ENCODE measurements at places on chromosomes 6 and 20.
A peak's percentile ranks its signal among the peaks of the same experiment; 100 is the strongest.

DNA sequence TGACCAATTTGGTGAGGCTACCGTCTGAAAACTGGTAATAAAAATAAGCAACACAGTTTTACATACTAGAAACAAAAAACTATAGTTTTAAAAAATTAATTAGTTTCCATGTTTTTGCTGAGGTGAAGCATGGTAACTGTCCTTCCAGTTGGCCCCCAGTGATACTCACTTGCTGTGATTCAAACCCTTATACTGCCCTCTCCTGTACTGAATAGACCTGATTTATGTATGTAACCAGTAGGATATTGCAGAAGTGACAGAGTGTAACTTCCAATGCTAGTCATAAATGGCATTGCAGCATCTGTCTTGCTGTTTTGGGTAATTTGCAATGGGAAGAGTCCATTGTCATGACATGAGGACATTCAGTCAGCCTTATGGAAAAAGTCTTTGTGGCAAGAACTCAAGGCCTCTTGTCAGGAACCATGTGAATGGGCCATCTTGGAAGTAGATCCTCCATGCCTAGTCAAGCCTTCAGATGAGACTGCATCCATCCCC, 8.9 kb upstream of the CHD6 start:
- H3K27me3 ChIP-seq = no peaks in the 10 kb centered on the region
- H3K27ac ChIP-seq = no peak overlapping the region
- H3K4me1 ChIP-seq = no peaks in the 10 kb centered on the region
- H3K4me3 ChIP-seq = no peak overlapping the region

DNA sequence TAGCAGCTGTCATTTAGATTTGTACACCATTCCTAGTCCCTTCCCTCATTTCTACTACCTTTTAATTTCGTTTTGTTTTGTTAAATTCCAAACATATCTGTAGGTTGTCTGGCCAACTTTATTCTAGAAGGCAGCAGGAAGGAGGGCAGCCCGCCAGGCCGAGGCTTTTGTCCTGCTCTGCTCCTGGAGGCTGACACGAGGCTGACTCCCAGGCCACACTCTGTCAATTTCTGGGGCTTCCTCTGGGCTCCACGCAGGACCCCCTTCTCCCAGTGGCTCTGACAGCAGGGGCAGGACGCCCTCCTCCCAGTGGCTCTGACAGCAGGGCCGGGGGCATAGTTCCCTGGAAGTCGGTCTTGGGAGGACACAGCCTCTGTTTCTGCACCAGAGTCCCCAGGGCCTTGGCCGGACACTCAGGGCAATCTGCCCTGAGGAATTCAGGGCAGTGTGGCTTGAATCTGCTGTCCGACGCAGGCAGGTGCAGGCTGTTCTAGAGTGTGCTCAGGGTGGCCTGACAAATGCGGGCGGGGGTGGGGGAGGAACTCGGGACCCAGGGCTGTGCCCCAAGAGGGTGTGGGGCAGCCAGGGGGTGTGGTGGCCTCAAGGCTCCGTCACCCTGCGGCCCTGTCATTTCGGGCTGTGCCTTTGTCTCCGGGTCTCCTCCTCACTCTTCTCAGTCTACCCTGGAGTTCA, 11.8 kb downstream of the SMOC2 start:
- H3K27me3 ChIP-seq = no peaks in the 10 kb centered on the region
- no peak for DNase-seq
- no peak overlapping the region for H3K4me3 ChIP-seq

DNA sequence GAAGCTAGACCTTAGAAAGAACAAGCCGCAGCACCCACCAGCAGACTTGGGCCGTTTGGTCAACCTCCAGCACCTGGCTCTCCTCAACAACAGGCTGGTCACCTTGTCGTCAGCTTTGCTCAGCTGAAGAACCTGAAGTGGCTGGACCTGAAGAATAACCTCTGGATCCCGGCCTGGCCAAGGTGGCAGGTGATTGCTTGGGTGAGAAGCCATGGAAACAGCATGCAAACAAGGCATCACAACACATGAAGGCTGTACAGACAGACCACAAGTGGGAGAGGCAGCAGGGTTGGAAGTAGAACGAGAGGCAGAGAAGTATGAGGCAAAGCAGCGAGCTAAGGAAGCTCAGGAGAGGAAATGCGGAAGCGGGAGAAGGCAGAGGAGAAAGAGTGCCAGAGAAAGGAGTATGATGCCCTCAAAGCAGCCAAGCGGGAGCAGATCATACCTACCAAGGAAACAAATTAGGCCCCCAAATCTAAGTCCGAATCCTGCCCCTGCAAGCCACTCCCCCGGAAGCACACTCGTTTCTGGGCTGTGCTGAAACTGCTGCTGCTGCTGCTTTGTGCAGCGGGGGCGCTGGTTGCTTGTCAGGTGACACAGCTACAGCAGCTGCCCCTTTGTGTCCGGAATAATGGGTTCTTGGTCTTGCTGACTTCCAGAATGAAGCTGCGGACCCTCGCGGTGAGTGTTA, 121.6 kb upstream of the LGSN start:
- no peaks in the 10 kb centered on the region for H3K4me1 ChIP-seq
- no peak overlapping the region for H3K27ac ChIP-seq
- no peaks in the 10 kb centered on the region for H3K36me3 ChIP-seq
- H3K27me3 ChIP-seq = no peaks in the 10 kb centered on the region
- no peak overlapping the region for H3K4me3 ChIP-seq
- DNase-seq = no peak

GRCh38 chr20:63822276-63822696, 8.8 kb downstream of the ZBTB46 start:
- H3K27ac ChIP-seq = no peak overlapping the region
- H3K27me3 ChIP-seq = peaks cover 18% of the 10 kb centered on the region
- no peaks in the 10 kb centered on the region for H3K36me3 ChIP-seq
- no peak for DNase-seq
- H3K4me1 ChIP-seq = no peaks in the 10 kb centered on the region
- H3K4me3 ChIP-seq = no peak overlapping the region

DNA sequence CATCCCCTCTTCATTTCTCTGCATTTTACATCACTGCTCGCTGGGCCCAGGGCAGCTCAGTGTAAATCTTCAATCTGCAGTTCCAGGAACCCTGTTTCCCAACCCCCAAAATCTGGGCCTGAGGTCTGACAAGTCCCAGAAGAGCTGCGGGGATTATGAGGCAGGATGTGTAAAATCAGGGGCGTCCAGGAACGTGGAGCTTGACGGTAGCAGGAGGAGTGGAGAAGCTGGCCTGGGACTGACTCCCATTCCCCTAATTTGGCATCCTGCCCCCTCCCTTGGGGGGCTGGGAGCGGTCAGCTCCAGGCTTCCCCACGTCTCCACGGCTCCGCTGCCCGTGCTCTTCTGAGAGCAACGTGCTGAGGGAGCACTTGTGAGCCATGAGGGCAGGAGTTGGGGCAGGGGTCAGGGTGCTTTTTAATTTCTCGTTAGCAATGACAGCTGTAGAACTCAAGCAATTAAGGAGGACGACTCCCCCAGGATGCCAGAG, 23.4 kb upstream of the VEGFA start:
- H3K27ac ChIP-seq = no peak overlapping the region
- no peak for DNase-seq
- H3K36me3 ChIP-seq = no peaks in the 10 kb centered on the region
- no peak overlapping the region for H3K4me3 ChIP-seq
- no peaks in the 10 kb centered on the region for H3K4me1 ChIP-seq

- no peaks in the 10 kb centered on the region for H3K27me3 ChIP-seq
- DNase-seq = no peak
- H3K4me3 ChIP-seq = no peak overlapping the region
- peaks cover 49% of the 10 kb centered on the region for H3K36me3 ChIP-seq
- no peak overlapping the region for H3K27ac ChIP-seq
- H3K4me1 ChIP-seq = peaks cover 18% of the 10 kb centered on the region
These were observed 181.8 kb downstream of the HIVEP2 start for GRCh38 chr6:142763205-142763604.

GRCh38 chr20:57526087-57526884, 1.3 kb upstream of the CTCFL start:
- no peaks in the 10 kb centered on the region for H3K27me3 ChIP-seq
- no peaks in the 10 kb centered on the region for H3K36me3 ChIP-seq
- DNase-seq = no peak

- no peak overlapping the region for H3K27ac ChIP-seq
- DNase-seq = no peak
- H3K4me1 ChIP-seq = peaks cover 34% of the 10 kb centered on the region
- no peak overlapping the region for H3K4me3 ChIP-seq
These were observed 176.3 kb downstream of the JARID2 start for GRCh38 chr6:15421945-15422733.

DNA sequence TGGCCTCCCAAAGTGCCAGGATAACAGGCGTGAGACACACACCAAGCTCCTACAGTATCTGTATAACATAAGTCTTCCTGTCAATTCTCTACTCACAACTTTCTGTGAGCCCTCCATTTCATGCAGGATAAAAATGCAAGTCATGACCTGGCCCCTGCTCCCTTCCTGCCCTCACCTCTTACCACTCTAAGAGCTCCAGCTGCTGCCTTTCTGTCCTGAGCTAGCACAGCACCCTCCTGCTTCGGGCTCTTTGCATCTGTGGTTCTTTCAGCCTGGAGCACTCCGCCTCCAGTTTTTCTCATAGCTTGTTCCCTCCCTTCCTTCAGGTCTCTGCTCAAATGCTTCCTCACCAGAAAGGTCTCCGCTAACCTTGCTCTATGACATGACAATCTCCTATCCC, 23.7 kb upstream of the TRPC4AP start:
- no peak overlapping the region for H3K27ac ChIP-seq
- H3K4me3 ChIP-seq = no peak overlapping the region
- no peaks in the 10 kb centered on the region for H3K27me3 ChIP-seq
- H3K36me3 ChIP-seq = peaks cover 41% of the 10 kb centered on the region

- H3K4me1 ChIP-seq = peaks cover 25% of the 10 kb centered on the region
- H3K27ac ChIP-seq = no peak overlapping the region
- no peak for DNase-seq
- H3K4me3 ChIP-seq = no peak overlapping the region
- no peaks in the 10 kb centered on the region for H3K27me3 ChIP-seq
These were observed 229.7 kb upstream of the MARCKS start for GRCh38 chr6:113627480-113627879.

DNA sequence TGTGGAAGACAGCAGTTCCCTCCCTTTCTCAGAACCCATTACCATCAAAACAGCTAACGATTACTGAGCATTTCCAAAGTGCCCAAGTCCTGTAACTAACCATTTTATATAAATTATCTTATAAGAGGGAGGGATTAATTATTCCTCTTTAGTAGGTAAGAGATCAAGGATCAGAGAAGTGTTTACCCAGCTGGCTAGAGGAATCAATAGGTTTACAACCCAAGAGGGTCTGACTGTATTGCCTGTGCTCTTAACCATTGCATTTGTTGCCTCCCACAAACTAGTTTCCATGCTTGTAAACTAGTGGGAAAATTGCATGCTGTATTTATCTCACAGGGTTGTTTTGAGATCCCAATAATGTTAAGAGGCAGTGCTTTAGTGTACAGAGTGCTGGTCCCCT, 3.7 kb upstream of the DBNDD2 start:
- H3K4me1 ChIP-seq = peaks cover 19% of the 10 kb centered on the region
- H3K27me3 ChIP-seq = no peaks in the 10 kb centered on the region
- no peak overlapping the region for H3K4me3 ChIP-seq
- DNase-seq = no peak
- no peaks in the 10 kb centered on the region for H3K36me3 ChIP-seq
- H3K27ac ChIP-seq = no peak overlapping the region

- H3K4me1 ChIP-seq = no peaks in the 10 kb centered on the region
- no peaks in the 10 kb centered on the region for H3K27me3 ChIP-seq
- no peak overlapping the region for H3K4me3 ChIP-seq
- no peak for DNase-seq
These were observed 83.6 kb upstream of the MYLIP start for GRCh38 chr6:16045238-16045637.

DNA sequence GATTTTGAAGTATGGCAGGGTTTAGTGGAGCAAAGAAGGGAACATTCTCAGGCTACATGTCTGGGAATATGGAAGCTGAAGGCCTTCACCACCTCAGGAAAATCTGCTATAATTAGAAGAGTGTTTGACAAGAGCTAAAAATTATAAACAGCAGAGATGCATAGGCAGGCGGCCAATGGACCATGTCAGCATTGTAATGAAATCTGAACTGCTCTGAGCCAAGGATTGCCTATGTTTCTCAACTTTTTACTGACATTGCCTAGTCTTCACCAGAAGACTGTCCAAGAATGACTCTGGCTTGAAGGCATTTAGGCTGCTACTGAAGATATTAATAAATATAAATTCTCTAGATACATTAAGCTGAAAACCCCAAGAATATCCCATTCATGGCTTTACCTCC, 84.1 kb downstream of the C6orf52 start:
- H3K4me1 ChIP-seq = no peaks in the 10 kb centered on the region
- no peak overlapping the region for H3K4me3 ChIP-seq
- H3K36me3 ChIP-seq = no peaks in the 10 kb centered on the region

DNA sequence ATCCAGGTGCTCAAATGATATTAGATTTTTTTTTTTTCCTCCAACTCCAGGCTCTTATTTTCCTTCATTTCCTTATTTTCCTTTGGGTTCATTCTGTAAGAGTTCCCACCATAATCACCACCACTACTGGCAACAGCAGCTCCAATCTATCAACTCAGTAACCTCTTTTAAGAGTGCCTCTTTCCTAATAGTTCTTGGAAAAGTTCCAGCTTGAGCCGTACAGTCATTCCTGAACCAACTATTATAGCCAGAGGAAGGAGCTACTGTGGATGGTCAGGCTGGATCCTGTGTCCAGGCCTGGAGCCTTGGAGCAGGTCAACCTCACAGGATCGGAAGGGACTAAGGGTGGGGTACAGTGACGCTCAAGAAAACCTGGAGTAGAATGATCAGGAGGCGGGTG, 4.2 kb upstream of the ANGPT4 start:
- H3K4me3 ChIP-seq = no peak overlapping the region
- H3K4me1 ChIP-seq = no peaks in the 10 kb centered on the region
- H3K27ac ChIP-seq = no peak overlapping the region
- no peaks in the 10 kb centered on the region for H3K27me3 ChIP-seq
- H3K36me3 ChIP-seq = no peaks in the 10 kb centered on the region

GRCh38 chr6:54937371-54937770, 90.8 kb downstream of the FAM83B start:
- no peak for DNase-seq
- no peaks in the 10 kb centered on the region for H3K27me3 ChIP-seq
- no peak overlapping the region for H3K27ac ChIP-seq

- H3K36me3 ChIP-seq = peaks cover 20% of the 10 kb centered on the region
- H3K4me3 ChIP-seq = no peak overlapping the region
- H3K27me3 ChIP-seq = no peaks in the 10 kb centered on the region
- DNase-seq = peak; percentile 76
- H3K4me1 ChIP-seq = peaks cover 9% of the 10 kb centered on the region
- no peak overlapping the region for H3K27ac ChIP-seq
These were observed 50.8 kb downstream of the SNX9 start for GRCh38 chr6:157873735-157874344.

DNA sequence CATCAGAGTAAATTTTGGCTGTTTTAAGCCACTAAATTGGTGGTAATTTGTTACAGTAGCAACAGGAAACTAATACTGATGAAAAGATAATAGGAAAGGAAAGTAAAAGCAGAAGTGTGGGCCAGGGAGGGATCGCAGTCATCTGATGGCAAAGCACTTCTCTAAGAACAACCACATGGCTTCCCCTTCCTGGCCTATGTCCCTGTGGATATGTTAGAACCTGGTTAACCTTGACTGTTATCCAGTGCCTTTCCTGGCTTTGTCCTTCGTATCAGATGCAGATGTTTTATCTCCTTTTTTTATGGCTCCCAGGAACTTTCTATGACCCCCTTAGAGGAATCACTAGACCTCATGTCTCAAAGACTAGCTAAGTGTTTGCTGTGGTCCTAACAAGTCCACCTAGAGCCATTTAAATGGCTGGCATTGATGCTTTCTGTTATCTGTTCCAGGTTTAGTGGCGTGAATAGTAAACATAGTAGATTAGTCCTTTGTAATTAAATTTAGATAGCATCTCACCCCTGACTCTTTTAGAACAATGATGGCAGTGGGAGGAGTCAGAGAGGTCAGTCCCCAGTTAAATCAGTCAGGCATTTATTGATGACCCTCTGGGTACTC, 79.2 kb upstream of the PHACTR2 start:
- H3K4me3 ChIP-seq = no peak overlapping the region
- DNase-seq = peak; percentile 52
- no peaks in the 10 kb centered on the region for H3K36me3 ChIP-seq
- H3K4me1 ChIP-seq = peaks cover 24% of the 10 kb centered on the region
- H3K27ac ChIP-seq = peak overlapping the region; percentile 39
- no peaks in the 10 kb centered on the region for H3K27me3 ChIP-seq

Measured in CD4-positive, alpha-beta memory T cell (primary cell).